Activated CD8-positive, alpha-beta T cell treated with anti-CD3 and anti-CD28 coated beads for 36 hours (primary cell): ENCODE measurements at places on chromosomes 2 and 18.
A peak's percentile ranks its signal among the peaks of the same experiment; 100 is the strongest.

- no peak for DNase-seq
These were observed 39.4 kb upstream of the CYBRD1 start for GRCh38 chr2:171482877-171483276.

GRCh38 chr2:83951378-83951947, 507.6 kb downstream of the SUCLG1 start:
- no peak for DNase-seq

DNA sequence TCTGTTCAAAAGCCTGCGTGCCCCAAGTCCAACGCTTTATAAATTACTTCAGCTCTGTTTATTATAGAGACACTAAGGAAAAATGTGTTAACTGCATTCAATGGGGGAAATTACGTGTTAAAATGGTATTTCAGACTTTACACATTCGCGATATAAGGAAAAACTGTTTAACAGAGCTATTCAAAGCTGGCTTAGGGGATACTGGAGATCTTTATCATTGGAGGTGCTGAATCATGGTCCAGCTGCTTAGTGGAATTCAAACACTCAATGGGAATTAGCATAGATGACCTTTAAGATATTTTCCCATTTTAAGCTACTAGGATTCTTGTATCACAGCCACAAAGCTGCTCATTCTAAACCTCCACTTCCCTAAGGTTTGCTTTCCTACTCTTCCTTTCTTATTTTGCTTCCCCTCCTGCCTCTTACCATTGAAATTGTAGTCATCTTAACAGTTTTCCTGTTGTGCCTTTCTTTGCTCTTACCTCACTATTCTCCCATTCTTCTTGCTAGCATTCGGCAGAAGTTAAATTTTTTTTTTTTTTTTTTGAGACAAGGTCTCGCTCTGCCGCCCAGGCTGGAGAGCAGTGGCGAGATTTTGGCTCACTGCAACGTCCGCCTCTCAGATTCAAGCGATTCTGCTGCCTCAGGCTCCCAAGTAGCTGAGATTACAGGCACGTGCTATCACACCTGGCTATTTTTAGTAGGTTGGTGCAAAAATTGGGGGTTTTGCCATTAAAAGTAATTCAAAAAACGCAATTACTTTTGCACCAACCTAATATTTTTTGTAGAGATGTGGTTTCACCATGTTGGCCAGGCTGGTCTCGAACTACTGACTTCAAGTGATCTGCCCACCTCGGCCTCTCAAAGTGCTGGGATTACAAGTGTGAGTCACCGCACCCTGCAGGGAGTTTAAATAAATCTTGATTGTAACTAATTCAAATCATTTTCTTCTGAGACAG, 6.5 kb downstream of the SULT6B1 start:
- DNase-seq: no peak

DNA sequence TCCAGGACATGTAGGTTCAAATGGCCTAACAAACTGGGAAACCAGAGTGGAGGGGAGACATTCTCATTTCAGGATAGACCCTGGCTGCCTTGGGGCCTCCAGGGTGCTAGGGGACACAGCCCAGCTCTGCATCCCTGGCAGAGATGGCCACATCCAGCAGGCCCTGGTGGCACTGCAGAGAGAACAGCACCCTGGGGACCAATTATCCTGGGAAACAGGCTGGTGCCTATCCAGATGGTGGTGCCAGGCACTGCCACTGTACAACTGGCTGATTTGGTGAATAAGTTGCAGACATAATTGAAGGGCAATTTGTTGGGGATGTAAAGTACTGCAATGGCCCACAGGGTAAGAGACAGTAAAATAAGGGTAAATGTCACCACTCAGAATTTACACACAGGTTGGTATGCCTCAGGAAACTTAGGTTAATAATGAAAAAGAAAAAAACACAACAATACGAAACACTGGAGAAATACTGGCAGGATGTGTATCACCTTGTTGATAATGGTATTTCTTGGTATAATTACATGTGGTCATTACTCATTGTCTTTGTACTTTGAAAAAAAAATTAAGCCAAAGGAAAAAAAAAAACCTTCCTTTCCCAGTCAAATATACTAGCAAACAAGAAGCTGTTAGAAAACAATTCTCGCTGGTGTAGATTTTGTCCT, 12.8 kb upstream of the SFTPB start:
- DNase-seq: no peak

DNA sequence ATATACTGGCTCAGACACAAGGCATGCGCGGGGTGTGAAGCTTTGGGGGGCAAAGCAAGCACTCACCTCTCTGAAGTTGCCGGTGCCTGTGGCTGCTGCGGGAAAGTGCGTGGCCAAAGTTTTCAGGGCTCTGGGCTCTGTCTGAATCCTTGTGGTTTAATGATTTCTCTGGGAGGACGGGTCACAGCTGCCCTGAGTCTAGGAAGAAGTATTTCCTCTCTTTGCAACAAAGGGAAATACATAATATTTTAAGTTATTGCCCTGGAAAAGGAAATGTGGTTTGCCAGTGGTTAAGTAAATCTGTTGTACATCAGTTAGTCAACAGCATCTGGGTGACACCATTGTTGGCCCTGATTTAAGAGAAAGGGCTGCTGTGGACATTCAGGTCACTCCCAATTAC, 56.7 kb upstream of the ZDBF2 start:
- no peak for DNase-seq

GRCh38 chr2:223918671-223919134, 26.4 kb downstream of the WDFY1 start:
- no peak for DNase-seq

- DNase-seq: no peak
These were observed 86.8 kb upstream of the CBLN2 start for GRCh38 chr18:72630991-72631390.

DNA sequence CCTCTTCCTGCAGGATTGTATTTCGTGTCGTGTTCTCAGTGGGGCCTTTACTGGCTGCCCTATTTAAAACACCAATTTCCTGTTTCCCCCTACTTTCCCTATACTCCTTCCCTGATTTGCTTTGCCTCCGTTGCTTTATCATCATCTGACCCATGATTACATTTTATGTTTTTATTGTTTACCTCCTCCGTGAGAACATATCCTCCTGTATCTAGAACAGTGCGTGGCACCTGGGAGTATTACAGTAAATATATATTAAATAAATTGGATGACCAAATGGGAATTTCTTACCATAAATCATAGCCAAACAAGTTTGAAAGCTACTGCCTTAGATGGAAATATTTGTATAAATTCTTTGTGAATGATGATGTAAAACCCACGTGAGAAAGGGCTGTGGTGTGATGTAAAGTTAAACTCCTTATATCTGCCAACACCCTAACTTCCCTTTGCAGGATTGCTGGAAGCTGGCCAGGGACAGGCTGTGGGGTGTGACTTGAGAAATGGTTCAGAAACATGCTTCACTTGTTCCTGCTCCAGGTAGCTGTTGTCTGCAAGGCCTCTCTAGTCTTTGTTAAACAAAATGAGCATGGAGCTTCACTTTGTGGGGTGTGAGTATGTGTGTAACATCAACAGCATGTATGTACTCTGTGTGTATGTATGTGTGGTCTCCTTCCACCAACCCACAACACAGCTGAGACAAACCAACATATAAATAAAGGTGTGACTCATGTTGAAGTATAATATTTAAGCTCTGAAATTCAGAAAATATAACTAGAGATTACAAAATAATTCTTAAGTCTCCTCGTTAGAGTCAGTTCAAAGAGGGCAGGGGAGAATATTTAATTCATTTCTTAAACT, 40.3 kb downstream of the LHCGR start:
- DNase-seq: no peak

DNA sequence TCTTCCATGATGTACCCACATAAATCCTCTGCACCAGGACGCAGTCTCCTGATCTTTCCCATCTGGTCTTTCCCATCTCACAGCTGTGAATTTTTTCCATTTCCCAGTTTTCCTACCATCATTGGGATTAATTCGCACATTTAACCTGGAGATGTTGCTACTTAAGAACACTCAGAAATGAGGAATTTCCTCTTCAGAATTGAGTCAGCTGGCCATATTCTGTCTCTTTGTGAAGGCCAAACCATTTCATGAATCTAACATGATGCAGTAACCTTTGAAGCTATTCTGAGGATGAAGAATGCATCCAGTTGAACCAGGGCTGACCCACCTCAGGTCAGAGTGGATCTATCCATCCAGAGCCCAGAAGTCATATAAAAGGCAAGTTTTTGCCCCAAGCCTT, 326.8 kb downstream of the SETBP1 start:
- DNase-seq: no peak

GRCh38 chr18:22503803-22504202, 86.1 kb upstream of the CTAGE1 start:
- DNase-seq: no peak

GRCh38 chr2:148209603-148210002, 188.7 kb downstream of the MBD5 start:
- DNase-seq: peak; percentile 61

DNA sequence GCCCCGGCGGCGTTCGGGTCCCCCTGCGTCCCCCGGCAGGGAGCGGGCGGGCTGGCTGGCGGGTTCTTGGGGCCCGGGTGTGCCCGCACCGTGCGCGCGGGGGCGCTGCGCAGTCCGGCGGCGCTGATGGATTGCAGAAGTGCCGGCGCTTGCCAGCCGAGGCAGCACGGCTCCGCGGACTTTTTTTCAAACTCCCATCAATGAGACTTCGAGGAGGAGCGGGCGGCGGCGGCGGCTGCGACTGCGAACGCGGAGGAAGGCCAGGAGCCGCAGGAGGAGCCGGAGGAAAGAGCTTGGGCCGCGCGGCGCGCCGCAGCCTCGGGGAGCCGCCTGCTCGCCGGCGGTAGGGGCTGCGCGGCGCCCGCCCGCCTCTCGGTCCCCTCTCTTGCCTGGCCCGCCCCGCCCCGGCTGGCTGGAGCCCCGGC, at the start of gene GLI2:
GLI2 (plus strand) TSS at position 123 of the 425 bp plus-strand sequence. CDS start 61,453 bp downstream, outside the sequence.
- DNase-seq: peak; percentile 54

DNA sequence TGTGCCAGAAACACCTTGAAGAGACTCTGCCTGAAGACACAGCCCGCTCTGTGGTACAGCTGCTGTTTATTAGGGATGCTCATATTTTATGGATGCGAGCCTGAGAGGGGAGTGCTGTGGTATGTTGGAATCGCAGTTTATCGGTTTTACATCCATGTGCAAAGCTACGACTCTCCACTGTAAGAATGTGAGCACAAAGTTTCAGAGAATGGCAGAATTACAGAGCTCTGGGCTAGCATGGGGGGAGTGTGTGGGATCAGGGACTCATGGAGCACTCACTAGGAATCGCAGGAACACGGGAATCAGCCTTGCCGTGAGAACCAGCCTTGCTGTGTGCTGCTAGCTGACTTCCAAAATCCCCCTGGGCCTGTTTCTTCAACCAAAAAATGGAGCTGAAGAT, 199.9 kb downstream of the RNF144A start:
- no peak for DNase-seq

- DNase-seq: no peak
These were observed 217.1 kb downstream of the TCF4 start for GRCh38 chr18:55370936-55371335.

DNA sequence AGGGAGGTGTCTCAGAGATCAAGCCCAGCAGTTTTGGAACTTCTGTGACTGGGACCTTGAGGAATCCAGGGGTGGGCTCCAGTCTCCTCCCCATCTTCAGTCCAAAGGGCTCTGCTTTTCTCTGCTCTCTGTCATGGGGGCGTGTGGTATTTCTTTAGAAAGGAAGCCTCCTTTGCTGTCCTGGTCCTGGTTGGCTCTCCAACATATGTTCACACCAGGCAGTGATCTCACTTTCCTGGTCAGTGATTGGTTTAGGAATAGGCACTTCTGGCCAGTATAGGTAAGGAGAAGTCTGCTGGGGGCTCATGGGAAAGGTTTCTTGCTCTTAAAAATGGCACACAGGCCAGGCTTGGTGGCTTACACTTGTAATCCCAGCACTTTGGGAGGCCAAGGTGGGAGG, 115.5 kb upstream of the HAAO start:
- no peak for DNase-seq

DNA sequence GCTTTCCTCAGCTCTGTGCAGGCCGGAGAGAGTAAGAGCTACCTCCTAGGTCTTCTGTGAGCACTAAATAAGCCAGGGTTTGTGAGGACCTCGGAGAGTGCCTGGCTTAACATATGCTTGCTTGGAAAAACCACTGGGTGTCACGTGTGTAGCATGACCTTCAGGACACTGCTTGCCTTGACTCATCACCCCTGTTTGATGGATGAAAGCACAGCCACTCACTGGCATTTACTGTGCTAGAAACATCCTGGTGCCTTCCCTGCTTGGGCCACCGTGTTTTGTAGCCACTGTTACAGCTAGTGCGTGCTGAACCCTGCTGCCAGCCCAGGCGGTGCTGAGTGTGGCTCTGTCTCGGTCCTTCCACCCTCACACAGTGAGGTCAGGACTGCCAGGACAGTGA, 34.8 kb upstream of the ITM2C start:
- peak; percentile 32 for DNase-seq
